ENCODE measurements at places on chromosomes 2 and 18.
A peak's percentile ranks its signal among the peaks of the same experiment; 100 is the strongest.

GRCh38 chr2:24568551-24568950, 77.5 kb downstream of the NCOA1 start:
- DNase-seq: no peak

DNA sequence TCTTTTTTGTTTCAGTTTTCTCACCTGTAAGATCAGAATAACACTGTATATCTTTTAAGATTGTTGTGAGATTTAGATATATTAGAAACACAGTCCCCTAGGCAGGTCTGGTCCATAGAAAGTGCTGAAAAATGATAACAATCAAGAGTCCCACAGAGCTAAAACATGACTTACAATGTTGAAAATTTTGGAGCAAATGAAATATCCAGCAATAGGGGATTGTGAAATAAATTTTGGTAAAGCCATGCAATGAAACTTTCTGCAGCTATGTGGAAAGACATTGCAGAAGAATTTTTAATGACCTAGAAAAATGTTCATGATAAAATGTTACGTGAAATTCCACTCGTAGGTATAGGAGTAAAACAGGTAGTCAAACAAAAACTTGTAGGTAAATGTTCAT, 127.6 kb upstream of the SERPINE2 start:
- DNase-seq: no peak

DNA sequence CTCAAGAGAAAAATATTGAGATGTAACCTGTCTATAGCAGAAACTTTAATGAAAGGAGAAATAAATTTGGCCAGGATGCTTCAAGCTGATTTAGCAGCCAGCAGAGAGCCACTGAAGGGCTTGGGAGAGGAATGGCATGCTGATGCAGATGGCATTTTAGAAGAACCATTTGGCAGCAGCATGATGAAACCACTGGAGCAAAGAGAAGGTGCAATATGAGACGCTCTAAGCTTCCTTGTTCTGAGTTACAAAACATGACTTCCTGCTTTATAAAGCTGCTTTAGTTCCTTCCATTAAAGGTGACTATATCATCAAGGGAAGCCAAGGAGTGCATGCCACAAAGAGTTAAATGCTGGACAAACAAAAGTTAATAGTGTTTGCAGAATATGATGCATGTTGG, 189.7 kb downstream of the PID1 start:
- no peak for DNase-seq

GRCh38 chr2:24540011-24540477, 49.0 kb downstream of the NCOA1 start:
- no peak for DNase-seq

DNA sequence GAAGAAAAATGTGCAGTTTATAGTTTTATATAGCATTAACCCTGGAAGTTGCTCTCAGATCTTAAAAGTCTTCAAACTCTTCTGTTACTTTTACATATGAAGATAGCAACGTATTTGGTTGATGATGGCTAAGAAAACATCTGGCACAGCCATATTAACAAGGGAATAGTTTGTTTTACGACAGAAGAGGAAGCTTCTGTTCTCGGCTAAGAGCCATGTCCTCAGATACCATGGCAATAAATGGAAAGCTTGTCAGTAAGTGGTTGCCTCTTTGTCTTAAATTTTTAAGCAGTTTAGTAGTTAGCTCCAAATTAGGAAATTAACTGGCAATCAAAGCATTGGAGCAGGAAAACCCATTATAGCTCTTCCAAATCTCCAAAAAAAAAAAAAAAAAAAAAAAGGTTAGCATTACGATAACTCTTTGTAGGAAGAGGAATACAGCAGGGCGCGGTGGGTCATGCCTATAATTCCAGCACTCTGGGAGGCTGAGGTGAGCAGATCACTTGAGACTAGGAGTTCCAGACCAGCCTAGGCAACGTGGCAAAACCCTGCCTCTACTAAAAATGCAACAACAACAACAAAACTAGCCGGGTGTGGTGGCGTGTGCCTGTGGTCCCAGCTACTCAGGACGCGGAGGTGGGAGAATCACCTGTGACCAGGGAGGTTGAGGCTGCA, 4.5 kb upstream of the STON1 start:
- DNase-seq: no peak

- DNase-seq: no peak
Observed at GRCh38 chr2:241154915-241155314, 4.6 kb downstream of the PPP1R7 start.

- DNase-seq: no peak
Observed at GRCh38 chr18:35239314-35239713, 1.5 kb upstream of the ZNF397 start.

- no peak for DNase-seq
Observed at GRCh38 chr2:216289470-216289869, 82.8 kb downstream of the MARCHF4 start.

DNA sequence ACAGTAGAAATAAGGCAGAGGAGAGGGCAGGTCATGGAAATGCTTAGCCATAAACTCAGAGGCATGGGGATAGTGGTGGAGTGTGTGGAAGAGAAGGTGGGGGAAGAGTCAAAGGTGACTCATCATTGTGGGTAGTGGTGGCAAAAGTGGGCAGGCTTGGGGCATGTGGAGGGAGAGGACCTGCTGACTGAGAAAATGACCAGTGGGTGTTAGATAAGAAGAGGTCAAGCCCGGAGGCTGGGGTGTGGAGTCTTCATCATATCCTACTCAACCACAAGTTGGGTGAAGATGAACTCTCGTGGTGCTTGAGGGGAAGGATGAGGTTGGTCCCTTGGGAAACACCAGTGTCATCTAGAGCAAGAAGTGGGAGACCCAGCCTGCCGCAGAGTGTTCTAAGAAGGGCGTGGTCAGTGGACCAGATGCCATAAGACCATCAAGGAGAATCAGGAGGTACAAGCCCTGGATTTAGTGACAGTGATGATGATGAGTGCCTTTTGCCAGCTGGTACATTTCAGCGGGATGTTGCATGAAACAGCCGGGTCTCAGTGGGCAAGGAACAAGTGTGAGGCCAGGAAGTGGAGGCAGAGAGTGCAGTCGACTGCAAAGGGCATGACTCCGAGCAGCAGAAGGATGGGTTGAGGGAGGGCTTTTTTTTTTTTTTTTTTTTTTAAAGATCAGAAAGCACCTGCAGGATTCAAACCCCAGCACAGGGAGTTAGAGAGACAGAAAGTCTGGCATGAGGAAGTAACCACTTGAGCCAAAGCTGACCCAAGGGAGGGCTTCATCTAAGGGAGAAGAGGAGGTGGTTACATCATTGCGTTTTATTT, 122.6 kb upstream of the SPRED2 start:
- peak; percentile 71 for DNase-seq

DNA sequence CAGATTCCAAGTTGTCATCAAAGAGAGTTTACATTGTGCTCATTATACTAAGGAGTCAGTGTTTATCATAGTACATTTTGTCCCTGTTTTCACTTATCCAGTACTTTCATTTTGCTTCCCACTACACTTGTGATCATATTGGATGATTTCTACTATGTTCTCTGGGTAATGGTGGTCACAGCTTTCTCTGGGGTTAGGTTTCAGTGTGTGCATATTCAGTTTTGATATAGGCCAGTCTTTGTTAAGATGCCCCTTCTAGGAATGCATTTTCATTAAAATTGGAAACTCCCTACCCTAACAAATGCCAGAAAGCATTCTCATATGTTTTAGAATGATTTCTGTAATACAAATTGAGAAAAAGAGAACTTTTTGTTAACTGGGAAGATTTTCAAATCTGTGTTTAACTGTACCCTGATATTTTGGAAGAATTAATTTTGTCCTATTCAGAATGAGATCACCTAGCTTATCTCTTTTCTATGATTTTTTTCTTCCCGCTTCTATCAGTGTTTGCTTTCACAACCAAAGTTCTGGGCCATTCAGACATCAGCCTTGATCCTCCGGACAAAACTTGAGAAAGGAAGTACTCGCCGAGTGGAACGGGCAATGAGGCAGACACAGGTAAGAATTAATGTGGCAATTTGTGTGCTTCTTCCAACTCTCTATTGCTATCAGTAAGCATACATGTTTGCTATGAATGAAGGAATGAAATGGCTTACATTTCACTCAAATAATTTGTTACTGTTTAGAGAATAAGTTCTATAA, 74.6 kb downstream of the TTC27 start:
- DNase-seq: peak; percentile 15

DNA sequence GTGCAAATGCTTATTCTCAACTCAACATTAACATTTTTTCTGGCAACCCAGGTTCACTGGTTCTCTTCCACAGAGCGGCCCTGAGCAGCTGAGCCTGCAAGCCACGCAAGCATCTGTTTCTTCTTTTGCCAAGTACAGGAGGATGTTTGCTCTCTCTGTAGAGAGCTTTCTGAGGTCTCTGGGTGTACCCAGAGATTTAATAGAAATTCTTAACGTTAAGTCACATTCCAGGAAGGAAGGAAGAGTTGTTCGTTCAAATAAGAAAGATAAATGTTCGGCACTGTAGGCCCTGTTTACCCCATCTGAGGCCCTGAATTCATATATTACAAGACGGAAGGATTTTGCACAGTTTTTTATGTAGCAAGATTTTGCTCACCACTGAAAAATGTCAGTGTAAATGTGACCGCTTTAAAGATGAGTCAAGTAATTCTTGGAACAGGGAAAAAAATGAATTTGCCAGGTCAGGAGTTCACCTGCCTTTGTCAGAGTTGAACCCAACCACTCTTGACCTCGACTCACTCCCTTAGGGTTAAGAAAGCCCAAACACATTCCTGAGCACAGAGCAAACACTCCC, 30.1 kb downstream of the KCTD18 start:
- no peak for DNase-seq

GRCh38 chr2:9638532-9638931, 7.7 kb upstream of the YWHAQ start:
- DNase-seq: no peak

DNA sequence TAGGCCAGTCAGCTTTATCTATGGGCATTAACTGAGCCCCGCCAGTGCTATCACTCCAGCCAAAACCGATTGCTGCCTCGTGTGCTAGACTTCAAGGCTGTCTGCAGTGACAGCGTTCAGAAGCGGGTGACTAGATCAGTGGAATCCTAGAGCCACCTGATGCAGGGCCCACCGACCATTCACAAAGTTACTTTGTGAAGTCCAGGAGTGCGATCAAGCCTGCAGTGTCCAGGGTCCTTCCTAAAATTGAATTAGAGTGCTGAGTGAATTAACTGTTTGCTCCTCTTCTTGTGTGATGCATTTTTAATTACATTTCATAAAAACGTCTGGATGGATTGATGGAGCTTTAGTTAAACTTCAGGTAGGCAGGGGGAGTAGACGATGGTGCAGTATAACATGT, 13.9 kb downstream of the PCARE start:
- no peak for DNase-seq

GRCh38 chr18:77208964-77209363, 40.7 kb upstream of the GALR1 start:
- DNase-seq: peak; percentile 70

DNA sequence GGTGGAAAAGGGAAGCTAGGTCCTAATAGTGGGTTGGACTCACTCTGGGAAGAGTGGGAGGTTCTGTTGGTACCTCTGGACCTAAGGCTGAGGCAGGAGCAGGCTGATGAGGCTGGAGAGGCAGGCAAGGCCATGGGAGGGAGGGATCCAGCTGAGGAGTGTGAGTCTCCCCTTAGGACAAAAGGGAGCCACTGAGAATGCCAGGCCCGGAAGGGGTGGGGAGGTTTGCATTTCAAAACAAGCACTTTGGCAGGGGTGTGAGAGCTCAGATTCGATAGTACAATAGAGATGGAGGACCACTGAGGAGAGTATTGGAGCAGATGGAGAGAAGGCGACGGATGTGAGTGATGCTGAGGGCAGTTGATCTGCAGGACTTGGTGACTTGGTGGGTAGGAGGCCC, 132.1 kb upstream of the CAPN13 start:
- no peak for DNase-seq

- no peak for DNase-seq
Observed at GRCh38 chr2:154484338-154485099, 214.0 kb upstream of the KCNJ3 start.

DNA sequence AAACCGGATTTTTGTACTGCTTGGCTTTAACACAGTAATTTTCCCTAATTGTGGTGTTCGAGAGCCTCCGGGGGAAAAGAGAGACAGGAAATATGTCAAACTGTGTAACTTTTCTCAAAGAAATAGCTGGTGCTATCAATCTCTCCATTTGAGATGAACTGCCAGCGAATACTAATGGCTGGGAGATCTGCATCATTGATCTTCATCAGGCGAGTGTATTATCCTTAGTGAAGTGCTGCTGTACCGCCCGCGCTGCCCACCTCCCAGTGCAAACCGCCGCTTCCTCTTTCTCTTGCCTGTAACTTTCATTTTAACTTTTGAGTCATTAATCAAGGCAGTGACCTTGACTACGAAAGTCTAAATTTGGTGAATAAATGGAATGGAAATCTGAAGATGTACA, 246.1 kb upstream of the ST6GAL2 start:
- peak; percentile 8 for DNase-seq

DNA sequence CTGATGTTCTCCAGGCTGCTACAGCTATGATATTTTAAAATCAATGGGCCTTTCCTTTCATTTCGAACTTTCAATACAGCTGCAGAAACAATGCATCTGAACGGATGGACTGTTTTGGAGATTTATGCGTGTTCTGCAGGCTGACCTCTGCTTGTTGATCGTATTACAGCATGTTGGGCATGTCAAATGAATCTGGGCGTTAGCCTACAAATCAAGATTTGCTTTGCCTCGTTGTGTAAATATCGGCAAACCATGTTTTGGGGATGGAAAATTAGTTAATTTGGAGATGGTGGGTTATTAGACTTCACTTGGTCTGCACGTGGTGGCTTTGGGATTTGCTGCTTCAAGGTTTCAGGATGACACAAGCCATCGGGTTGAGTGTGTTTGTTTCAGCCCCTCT, 129.3 kb downstream of the AGAP1 start:
- no peak for DNase-seq

GRCh38 chr18:59718108-59718463, 20.9 kb upstream of the CCBE1 start:
- DNase-seq: no peak

GRCh38 chr2:48232351-48232750, 297.6 kb upstream of the STON1 start:
- DNase-seq: no peak

DNA sequence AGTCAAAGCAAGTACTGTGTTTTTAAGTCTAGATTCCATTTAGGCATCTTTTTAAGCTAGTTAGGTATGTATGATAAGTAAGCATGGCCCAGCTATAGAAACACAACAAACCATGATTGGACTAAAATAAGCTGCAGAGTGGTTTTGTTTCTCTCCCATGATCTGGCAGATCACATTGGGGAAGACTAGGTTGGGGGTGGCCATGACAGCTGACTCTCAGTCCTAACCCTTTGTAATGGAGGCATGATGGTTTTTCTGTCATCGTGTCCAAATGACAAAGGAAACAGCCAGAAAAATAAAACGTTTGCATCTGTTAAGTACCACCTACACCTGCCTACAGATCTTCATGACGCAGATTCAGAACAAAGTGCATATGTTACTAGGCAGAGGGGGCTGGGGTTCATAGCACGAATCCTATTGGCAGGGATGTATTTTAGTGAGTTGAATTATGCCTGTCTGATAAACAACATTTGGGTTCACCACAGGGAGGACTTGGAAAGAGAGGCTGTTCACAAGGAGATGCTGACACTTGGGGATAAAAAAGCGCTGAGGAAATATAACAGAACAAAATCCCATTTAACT, 33.8 kb upstream of the GALNT5 start:
- DNase-seq: no peak
